ENCODE measurements at places on chromosomes 3 and 15.

DNA sequence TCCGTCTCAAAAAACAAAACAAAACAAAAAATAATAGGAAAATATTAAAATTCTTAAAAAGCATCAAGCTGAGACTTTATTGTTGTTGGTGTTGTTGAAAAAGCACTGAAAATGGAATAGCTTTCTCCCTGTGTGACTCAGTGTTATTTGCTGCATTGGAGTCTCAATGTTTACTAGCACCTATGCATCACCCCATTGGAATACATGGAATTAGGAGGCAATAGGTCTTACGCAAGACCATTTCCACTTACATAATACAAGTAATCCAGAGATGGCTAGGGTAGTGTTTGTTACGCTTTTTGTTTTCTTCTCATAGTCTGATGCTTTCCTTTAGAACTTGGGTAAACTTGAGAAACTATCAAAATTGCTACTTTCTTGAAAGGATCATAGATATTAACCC is 15.2 kb downstream of the GXYLT2 start:
- no peak for DNase-seq

DNA sequence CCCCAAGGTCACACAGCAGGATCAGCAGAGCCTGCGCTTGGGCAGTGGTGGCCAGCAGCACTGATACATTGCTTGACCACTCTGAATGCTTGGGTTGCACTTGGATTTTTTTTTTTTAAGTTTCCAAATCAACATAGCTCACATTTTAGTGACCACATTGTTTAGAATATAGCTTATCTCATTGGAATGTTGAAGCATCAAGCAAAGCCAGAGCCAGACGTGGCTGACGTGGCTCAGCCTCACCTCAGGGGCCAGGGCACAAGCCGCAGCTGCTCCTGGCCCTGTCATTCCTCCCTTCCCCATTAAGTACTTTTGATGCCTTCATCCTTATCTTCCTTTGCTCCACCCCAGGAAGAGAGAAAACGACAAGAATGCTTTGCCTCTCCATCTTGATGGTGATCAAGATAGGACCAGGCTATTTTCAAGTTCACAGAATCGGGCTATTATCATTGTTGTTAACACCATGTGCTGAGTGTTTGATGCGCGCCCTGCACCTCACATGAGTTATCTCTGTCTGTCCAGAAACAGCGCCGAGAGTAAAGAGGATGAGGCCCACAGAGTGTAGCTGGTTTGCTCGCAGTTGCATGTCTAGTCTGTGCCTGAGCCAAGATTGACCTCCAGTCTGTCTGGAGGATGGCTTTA is 75.8 kb downstream of the AAGAB start:
- DNase-seq: no peak

- DNase-seq: no peak
Measured at GRCh38 chr3:36155515-36155914, 224.8 kb upstream of the STAC start.

GRCh38 chr3:123833398-123833785 is 50.7 kb downstream of the MYLK start:
- no peak for DNase-seq

DNA sequence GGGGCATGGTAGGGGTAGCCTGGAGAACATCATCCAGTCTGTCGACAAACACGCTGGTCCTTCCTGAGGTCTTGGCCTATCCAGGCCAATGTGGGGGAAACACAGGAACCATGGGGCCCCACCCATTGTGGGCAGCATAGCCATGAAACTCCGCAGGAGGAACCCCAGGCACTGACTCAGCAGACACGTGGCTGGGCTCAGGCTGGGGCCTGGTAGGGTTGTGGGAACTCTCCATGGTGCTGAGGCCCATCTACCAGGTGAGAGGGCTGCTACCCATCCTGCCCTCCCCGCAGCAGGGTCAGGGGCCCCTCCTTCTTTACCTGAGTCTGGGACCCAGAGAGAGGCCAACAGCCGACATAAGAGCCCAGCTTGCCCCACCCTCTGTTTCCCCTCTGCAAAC is 22.6 kb upstream of the CACNA2D2 start:
- no peak for DNase-seq

DNA sequence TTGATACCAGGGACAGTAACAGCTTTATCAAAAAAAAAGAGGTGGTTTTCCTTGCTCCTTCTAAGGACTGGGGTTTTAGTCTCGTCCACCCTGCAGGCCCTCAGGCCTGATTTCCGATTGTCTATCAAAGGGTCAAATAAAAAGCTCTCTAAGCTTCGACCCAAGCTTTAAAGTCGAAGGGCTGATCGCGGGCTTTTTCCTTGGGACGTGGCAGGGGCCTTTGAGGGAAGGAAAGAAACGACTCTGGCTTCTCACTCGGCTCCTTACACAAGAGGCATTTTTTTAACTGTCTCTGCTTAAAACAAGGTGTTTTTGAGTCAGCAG is 354 bp upstream of the KLHL24 start:
- no peak for DNase-seq

- no peak for DNase-seq
Measured at GRCh38 chr3:18411541-18411940, 13.6 kb downstream of the SATB1 start.

DNA sequence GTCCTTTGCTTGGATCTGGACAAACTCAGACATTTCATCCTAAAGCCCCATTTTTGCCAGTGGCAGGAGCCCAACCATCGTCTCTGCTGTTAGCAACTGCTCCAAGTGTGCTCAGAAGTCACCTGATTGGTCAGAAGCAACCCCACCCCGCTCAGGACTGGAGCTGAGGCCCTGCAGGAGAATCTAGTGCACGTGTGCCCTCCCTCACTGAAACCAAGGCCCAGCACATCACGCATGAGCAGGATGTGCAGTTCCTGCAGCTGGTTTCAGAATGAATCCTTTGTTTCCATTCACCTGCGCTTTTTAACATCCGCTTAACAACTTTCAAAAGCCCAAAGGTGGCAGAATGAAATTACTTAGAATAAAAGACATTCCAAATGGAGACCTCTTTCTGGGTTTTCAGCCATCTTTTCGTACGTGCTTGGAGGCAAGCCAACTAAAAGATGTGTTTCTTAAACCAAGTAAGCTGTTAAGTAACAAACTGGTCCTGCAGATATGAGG is 81.2 kb downstream of the SRGAP3 start:
- peak; percentile 84 for DNase-seq

GRCh38 chr15:68560501-68561113 is 18.2 kb upstream of the CORO2B start:
- no peak for DNase-seq

DNA sequence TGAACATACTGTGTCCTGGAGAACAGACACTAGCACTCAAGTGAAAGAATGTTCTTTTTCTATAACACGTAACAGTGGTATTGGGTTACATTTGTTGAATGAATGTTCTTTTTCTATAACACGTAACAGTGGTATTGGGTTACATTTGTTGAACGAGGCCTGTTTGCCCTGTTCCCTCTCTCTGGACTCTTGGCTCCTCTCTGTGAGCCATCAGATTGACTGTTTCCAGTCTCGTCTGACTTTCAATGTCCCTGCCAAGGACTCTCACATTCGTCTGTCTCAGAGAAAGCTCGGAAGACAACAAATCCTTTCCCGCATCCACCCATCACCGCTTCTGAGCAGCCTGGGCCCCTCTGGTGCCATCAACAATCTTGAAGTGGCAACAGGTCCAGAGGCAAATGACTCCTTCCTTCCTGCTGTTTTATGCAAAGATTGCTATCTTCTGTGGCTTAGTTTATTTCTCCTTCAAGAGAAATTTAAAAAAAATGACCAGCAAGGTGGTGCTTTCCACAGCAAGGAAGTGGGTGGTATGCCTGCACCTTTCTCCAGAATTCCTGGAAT is 8.0 kb downstream of the TMEM45A start:
- DNase-seq: no peak

DNA sequence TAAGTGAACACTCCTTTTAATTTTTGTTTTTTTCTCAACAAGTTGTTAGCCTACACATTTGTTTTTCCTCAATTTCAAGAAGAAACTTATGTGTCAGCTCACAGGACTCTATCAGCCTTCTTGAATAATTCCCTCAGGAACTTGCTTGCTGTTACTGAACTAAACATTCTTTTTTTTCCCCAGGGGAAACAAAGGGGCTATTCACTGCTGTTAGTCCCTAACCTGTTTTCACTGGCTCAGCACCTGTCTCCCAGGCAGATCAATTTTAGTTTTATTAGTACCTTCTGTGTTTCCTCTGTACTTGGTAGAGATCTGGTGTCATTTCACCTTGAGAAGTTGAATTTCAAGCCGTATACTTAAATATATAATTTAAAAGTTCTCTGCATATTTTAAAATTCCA is 644.6 kb downstream of the CADM2 start:
- DNase-seq: no peak

DNA sequence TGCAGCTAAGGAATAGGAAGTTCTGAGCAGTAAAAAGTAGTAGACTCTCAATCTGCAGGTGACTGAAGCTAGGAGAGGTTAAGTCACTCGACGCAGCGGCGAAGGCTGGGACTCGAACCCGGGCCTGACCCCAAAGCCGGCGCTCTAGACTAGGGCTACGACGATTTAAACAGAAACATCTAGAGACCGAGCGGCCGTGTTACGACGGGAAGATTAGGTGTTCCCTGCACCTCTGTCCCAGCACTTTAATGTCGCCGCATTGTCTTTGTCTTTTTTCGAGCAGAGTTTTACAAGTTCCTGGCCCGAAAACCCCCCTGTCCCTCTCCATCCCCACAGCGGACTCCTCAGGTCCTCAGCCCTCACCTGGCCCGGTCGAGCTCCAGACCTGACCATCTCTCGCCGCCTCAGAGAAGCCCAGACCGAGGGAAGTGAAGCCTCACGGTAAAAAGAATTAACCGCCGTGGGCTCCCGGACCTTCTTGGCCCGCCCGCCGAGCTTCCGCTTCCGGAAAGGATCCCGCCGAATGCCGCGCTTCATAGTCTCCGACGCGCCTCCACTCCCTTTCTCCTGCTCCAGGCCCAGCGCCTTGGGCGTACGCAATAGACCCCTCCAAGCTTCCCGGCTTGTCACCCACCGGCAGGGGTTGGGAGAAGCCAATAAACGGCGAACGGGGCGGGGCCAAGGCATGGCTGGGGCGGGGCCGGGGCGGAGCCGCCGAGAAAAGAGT is at the start of gene CCDC14:
Gene CCDC14 (minus strand): TSS at position 449 of the 727 bp plus-strand sequence. CDS start 56 bp downstream, at position 393.
- DNase-seq: no peak

GRCh38 chr3:11580645-11581044 is 63.1 kb downstream of the VGLL4 start:
- no peak for DNase-seq

DNA sequence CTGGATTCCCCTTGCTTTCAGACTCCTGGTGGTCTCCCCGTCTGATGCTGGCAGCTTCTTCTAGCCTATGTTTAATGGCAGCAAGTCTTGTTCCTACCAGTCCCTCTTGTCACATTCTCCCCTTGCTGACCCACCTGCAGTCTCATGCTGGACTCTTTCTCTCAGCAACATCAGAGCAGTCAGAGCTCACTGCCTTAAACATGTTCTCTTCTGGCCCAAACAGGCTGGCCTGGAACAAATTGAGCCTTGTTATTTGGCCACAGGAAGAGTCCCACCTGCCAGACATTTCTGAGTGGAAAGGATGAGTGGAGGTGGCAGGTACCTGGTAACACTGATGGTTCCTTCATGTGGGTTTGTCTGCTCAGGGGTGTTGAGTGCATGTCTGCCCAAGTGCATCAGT is 59.2 kb upstream of the APEH start:
- DNase-seq: no peak

GRCh38 chr3:9045371-9045770 is 82.1 kb upstream of the RAD18 start:
- DNase-seq: no peak

GRCh38 chr15:83613714-83614113 is 40.2 kb upstream of the ADAMTSL3 start:
- DNase-seq: no peak

DNA sequence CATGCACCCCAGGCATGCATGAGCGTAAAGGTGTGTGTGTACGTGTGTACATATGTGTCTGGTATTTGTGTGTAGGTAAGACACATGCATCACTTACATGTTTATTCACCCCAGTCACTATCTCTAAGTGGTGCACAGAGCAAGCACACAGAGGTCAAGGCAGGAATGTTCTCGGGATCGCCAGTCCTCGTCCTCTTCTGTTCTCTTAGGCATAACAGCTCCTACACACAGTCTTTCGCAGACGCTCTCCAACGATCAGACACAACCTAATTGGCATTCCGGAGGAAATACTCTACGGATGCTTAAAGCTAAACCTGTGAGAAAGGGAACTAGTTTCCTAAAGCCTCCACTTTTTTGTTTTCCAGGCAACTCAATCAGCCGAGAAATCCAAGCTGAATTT is 95.9 kb downstream of the ADAMTS17 start:
- DNase-seq: no peak

- DNase-seq: no peak
Measured at GRCh38 chr15:43792761-43793476, 799 bp downstream of the SERF2 start.

GRCh38 chr3:123188058-123188457 is 13.7 kb upstream of the SEC22A start:
- no peak for DNase-seq

DNA sequence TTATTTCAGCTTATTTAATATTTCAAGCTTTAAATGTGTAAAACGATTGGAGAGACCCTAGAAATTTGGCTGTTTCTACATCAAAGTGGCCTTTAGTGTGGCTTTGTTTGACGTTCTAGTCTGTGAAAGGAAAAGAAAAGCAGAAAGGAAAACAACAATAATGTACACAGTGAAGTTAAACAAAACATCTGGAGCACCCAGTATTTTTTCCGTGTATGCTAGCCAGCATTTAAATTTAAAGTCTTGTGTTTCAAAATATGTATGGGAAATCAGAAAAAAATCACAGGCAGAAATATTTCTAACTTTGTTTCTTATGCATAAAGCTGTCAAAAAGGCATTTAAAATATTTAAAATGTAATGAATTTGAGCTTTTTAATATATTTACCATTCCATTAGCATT is 218.1 kb downstream of the NAALADL2 start:
- DNase-seq: no peak

- DNase-seq: no peak
Measured at GRCh38 chr3:15795651-15796308, 2.0 kb downstream of the ANKRD28 start.

DNA sequence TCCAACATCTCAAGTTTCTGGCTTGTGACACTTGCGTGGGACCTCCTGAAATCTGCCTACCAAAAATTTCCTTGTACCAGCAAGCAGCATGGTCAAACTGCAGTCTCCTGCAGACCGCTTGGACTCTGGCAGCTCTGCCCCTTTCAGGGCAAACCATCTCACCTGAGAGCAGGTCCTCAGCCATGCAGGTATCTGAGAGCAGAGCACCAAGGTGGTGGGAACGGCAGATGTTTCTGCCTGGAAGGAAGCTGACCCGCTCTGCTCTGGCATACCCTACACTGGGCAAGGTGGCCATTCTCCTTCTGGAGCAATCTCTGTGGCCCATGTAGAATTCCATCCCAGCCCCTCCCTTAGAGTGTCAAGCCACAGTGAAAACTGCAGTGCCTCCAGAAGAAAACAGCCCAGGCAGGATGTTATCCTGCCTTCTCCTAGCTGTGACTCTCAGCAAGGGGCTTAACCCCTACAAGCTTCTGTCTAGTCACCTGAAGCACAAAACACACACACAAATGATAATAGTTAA is 21.6 kb downstream of the MESD start:
- no peak for DNase-seq

DNA sequence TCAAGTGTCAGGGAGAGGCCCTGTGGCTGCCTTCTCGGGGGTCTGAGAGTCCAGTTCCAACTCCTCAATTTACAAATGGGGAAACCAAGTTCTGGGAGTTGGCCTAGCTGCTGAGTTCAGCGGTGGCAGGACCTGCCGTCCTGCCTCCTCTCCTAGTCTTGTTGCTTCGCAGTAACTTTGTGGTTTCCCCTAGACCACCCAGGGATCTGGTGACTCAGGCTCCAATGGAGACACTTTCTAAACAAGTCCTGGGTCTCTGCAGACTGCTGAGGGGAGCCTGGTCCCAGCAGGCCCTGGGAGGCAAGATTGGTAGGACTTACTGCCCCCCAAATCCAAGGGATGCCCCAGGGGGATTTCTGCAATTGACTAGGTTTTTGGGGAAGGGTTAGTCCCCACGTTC is 83.6 kb downstream of the SMAD6 start:
- no peak for DNase-seq

Data from GM12878 (cell line).